ENCODE measurements at places on chromosomes 7 and 10. TPM values are rescaled to one million over a fixed set of nuclear protein-coding genes. Genes with fewer than 3 reads are reported as not detected.

Gene PLPP4
- polyA plus RNA-seq: not detected

Gene DLX5
- polyA plus RNA-seq: not detected

Gene NPFFR1
- not detected for polyA plus RNA-seq

Gene HTRA1
- not detected for polyA plus RNA-seq

Gene NUDT13
- 1.4 TPM for polyA plus RNA-seq

Gene TPST1
- polyA plus RNA-seq: 30.9 TPM

Gene SLC26A5
- not detected for polyA plus RNA-seq

Gene NAT16
- polyA plus RNA-seq: not detected

Gene A1CF
- 0.09 TPM for polyA plus RNA-seq

Gene VPS37D
- polyA plus RNA-seq: not detected

Gene RARRES2
- not detected for polyA plus RNA-seq

Gene CCL24
- not detected for polyA plus RNA-seq

Gene ACTL6B
- polyA plus RNA-seq: not detected

Gene NACAD
- not detected for polyA plus RNA-seq

Gene FIS1
- polyA plus RNA-seq: 260 TPM

Gene VSTM4
- polyA plus RNA-seq: 0.04 TPM

Gene GIMAP1
- polyA plus RNA-seq: 0.58 TPM

Gene TBX20
- not detected for polyA plus RNA-seq

Gene WNT8B
- not detected for polyA plus RNA-seq

Gene TRDMT1
- 15.5 TPM for polyA plus RNA-seq

Gene DKK1
- not detected for polyA plus RNA-seq

Gene TECTB
- not detected for polyA plus RNA-seq

Gene CDK13
- polyA plus RNA-seq: 148 TPM

Gene GPER1
- 0.65 TPM for polyA plus RNA-seq

Gene PNLIPRP1
- polyA plus RNA-seq: not detected

Gene AZGP1
- not detected for polyA plus RNA-seq

Gene CTTNBP2
- polyA plus RNA-seq: not detected

Gene CDHR3
- 14.0 TPM for polyA plus RNA-seq

Gene AOAH
- 1.9 TPM for polyA plus RNA-seq

Gene LRRC4
- not detected for polyA plus RNA-seq

Gene VSTM2A
- not detected for polyA plus RNA-seq

Gene CALML5
- polyA plus RNA-seq: not detected

Gene RHBDD2
- polyA plus RNA-seq: 64.0 TPM

Gene TAS2R41
- polyA plus RNA-seq: not detected

Gene KLF14
- polyA plus RNA-seq: 0.12 TPM

Gene FFAR4
- not detected for polyA plus RNA-seq

Gene EPHB6
- polyA plus RNA-seq: 32.4 TPM

Gene CPA2
- not detected for polyA plus RNA-seq

Gene CCDC136
- polyA plus RNA-seq: 0.34 TPM

Gene NT5C2
- polyA plus RNA-seq: 63.0 TPM

All from naive B cell (primary cell).